ENCODE measurements at places on chromosomes 2 and 18. TPM values are rescaled to one million over a fixed set of nuclear protein-coding genes. Genes with fewer than 3 reads are reported as not detected.

Gene HOXD3
- total RNA-seq = not detected

Gene CD8B2
- total RNA-seq = not detected

Gene CYP27C1
- not detected for total RNA-seq

Gene TMEM198
- total RNA-seq = 0.86 TPM

Gene KIAA2012
- not detected for total RNA-seq

Gene RAX
- total RNA-seq = not detected

Gene ALPI
- total RNA-seq = not detected

Gene L3MBTL4
- total RNA-seq = 0.10 TPM

Gene ADD2
- total RNA-seq = 46.2 TPM

Data from activated naive CD4-positive, alpha-beta T cell treated with anti-CD3 and anti-CD28 coated beads for 36 hours (primary cell).